ENCODE measurements at places on chromosomes 5 and 9. TPM values are rescaled to one million over a fixed set of nuclear protein-coding genes. Genes with fewer than 3 reads are reported as not detected.

The CEP120 gene
- 8.2 TPM for total RNA-seq

The ORM1 gene
- not detected for total RNA-seq

The CCNO gene
- total RNA-seq, result not detected

The CCL27 gene
- total RNA-seq, result 1.7 TPM

The ZFP62 gene
- total RNA-seq, result 27.0 TPM

The PCDHGA2 gene
- total RNA-seq, result 3.0 TPM

The PIGO gene
- 19.0 TPM for total RNA-seq

The SAXO1 gene
- 0.37 TPM for total RNA-seq

The DAB2 gene
- 1.4 TPM for total RNA-seq

DNA sequence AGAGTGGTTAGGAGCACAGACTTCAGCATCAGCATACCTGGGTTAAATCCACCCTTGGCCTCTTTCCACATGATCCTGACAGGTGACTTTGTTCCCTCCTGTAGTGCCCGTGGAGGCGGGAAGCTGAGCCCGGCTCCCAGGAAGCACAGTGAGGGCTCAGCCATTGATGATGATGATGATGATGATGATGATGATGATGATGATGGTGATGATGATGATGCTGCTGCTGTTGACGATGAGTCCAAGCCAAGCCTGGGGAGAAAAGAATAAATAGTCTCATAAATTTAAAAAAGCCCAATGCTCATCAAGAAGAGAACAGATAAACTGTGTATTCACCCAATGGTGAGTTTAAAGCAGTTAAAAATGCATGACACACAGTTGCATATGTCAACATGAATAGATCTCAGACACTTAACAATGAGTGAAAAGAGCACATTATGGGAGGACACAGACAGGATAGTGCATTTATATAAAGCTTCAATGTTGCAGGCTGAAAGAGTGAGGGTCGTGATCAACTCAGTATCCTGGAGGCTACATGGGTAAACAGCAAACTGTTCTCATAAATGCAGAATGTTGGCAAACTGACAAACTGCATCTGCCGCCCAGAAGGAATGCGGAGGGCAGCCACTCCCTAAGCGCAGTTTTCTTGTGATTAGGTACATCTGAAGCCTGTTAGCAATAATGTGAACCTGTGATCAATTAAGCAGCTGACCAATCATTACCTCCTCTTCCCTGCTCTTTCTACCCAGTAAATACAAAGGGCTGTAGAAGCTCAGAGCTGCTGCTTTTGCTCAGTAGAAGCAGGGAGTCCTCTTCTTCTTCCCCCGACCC lies 11.7 kb upstream of the CFAP157 start:
- H3K27me3 ChIP-seq, result peaks cover 16% of the 10 kb centered on the region
- no peak overlapping the region for H3K4me3 ChIP-seq
- H3K4me1 ChIP-seq, result peaks cover 7% of the 10 kb centered on the region
- H3K36me3 ChIP-seq, result peaks cover 8% of the 10 kb centered on the region
- H3K27ac ChIP-seq, result peak overlapping the region; percentile 9

DNA sequence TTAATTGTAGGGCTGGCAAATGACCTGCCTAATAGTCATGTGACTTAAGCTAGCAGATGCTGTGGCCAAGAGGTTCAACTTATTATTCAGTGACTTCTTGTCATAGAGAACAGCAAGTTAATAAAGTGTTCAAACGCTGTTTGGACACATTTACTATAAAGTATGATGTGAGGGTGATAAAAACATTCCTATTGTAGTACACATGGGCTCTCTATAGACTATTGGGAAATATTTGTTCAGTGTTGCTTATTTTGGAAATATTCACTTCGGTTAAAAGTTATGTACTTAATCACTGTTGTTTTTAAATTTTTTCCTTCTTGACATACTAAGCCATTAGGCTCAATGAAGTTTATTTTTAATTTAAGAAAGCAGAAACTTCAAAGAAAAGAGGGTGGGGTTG lies 345.0 kb downstream of the NNT start:
- no peaks in the 10 kb centered on the region for H3K4me1 ChIP-seq
- no peak overlapping the region for H3K4me3 ChIP-seq
- no peak for DNase-seq
- peaks cover 6% of the 10 kb centered on the region for H3K36me3 ChIP-seq
- no peak overlapping the region for H3K27ac ChIP-seq

DNA sequence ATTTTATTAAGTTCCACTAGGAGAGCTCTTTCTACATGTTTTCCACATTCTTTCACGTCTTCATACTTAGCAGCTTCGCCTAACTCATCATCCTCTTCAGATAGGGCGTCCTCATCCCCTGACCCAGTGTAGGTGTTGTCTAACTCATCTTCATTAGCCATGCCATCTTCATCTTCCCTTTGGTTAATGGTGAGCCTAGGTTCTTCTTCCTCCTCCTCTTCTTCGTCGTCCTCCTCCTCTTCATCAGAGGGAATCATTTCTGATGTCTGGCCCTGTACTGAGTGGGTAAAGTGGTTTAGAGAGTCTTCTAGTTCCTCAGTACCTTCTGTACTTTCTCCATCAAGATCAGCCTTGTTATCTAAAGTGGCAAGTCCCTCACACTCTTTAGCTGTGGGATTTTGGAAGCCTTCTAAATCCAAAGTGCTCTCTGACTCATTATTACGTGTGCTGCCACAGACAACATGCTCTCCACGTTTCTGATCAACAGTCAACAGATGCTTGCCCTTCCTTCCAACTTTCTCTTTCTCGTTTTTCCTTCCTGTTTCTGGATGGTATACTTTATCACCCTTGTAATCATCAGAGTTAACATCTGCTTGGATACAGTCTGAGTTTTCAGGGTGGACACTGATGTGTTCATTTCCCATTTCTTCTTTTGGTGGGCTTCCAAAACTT lies 31.1 kb downstream of the TUT7 start:
- H3K27ac ChIP-seq, result no peak overlapping the region
- no peak for DNase-seq
- H3K4me1 ChIP-seq, result no peaks in the 10 kb centered on the region
- no peaks in the 10 kb centered on the region for H3K27me3 ChIP-seq
- peaks cover 8% of the 10 kb centered on the region for H3K36me3 ChIP-seq

DNA sequence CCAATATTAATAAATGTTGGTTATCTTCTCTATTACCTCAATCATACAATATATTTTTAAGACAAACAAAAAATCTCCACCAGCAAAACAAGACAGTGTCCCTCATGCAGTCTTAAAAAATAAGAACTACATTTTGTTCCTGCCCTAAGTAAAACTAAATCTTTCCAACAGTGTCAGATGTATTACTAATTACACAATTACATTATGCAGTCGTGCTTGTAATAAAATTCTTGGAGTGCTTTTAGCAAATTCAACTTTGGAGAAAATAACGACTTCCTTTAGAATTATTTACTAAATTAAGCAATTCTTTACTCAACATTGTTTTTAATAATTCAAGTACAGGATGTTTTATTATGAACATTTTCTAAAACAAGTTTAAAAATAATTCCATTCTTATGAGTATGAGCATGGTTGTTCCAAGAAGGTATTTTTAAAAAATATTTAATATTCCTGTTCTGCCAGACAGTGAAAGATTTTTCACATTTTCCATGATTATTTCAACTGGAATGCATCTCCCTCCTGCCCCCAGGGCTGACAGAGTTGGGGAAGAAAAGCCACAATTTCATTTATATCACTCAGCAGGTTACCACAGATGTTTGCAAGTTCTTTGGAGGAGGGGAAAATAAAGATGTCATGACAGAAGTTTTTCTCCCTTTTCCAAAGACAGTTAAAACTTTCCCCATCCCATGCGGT lies 137.9 kb downstream of the FAM114A2 start:
- no peak overlapping the region for H3K27ac ChIP-seq
- no peak for DNase-seq
- no peaks in the 10 kb centered on the region for H3K36me3 ChIP-seq
- no peak overlapping the region for H3K4me3 ChIP-seq
- H3K4me1 ChIP-seq, result peaks cover 11% of the 10 kb centered on the region
- no peaks in the 10 kb centered on the region for H3K27me3 ChIP-seq

DNA sequence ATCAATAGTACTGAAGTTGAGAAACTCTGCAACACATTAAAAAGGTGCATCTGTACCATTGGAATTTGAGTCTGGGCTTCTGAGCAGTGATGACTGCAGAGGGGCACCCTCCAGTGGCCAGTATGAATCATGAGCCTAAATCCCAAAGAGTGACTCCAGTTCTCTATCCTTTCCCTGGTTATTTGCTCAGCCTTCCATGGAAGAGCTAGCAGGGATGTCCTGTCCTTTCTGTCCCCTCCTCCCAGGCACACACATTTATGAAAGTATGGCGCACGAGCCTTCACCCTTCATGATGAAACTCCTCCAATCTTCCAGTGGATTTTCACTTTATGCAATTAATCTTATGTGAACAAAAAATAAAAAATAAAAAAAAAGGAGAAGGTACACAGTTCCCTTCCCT lies 81.0 kb downstream of the ESM1 start:
- DNase-seq, result no peak
- no peak overlapping the region for H3K27ac ChIP-seq
- H3K4me1 ChIP-seq, result peaks cover 22% of the 10 kb centered on the region
- no peak overlapping the region for H3K4me3 ChIP-seq
- H3K27me3 ChIP-seq, result no peaks in the 10 kb centered on the region
- H3K36me3 ChIP-seq, result no peaks in the 10 kb centered on the region

GRCh38 chr5:151016700-151017099 lies 3.7 kb upstream of the GPX3 start:
- DNase-seq, result no peak
- H3K27ac ChIP-seq, result no peak overlapping the region
- peaks cover 6% of the 10 kb centered on the region for H3K4me1 ChIP-seq
- no peaks in the 10 kb centered on the region for H3K27me3 ChIP-seq
- H3K4me3 ChIP-seq, result no peak overlapping the region

GRCh38 chr9:134444038-134444315 lies 117.7 kb downstream of the RXRA start:
- no peak for DNase-seq
- H3K4me3 ChIP-seq, result no peak overlapping the region
- no peaks in the 10 kb centered on the region for H3K36me3 ChIP-seq
- H3K27ac ChIP-seq, result no peak overlapping the region

DNA sequence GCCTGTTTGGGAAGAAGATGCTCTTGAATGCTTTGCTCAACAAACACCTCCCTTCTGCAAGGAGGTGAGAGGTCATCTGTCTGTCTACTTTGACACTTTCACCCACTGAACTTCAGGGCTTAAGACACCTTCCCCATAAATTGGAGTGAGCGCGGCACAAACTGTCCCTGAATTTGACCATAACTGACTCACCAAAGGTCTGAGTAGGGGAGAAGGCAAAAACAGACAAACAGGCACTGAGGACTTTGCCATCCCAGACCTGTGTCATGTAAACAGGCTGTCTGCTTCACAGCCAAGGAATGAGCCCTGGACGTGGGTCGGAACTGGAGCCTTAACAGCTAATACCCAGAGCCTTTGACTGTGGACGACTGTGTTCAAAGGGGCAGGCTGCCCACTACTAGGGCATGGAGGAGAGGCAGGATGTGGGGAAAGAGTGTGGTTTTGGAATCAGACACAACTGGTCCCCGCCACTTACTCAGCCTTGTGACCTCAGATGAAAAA lies 320.9 kb upstream of the KLF4 start:
- peaks cover 3% of the 10 kb centered on the region for H3K27me3 ChIP-seq
- no peak overlapping the region for H3K4me3 ChIP-seq
- no peak for DNase-seq

- H3K27ac ChIP-seq, result no peak overlapping the region
- DNase-seq, result no peak
- no peaks in the 10 kb centered on the region for H3K36me3 ChIP-seq
Measured at GRCh38 chr5:41925555-41925951, 472 bp downstream of the FBXO4 start.

DNA sequence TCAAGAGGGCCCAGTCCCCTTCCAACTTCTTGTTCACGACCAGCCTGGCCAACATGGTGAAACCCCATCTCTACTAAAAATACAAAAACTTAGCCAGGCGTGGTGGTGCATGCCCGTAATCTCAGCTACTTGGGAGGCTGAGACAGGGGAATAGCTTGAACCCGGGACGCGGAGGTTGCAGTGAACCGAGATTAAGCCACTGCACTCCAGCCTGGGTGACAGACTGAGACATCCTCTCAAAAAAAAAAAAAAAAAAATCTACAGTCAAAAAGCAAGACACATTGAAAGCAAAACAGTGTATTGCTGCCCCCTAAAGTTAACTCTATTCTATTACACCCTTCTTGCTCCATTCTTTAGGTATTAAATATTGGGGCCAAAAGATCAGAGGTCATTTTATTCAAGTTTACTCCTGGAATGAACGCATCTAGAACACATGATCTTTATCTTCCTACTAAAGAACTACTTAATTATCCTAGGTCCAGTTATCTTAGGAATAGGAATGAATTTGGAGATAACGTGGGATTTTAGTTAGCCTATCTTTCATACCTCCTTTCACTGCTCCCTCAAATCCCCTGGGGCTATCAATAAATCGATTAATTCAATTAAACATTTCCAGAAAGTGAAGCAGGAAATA lies 2.4 kb downstream of the ATG12 start:
- H3K4me1 ChIP-seq, result peaks cover 21% of the 10 kb centered on the region
- no peak for DNase-seq
- H3K4me3 ChIP-seq, result peak overlapping the region; percentile 96
- H3K36me3 ChIP-seq, result no peaks in the 10 kb centered on the region
- no peak overlapping the region for H3K27ac ChIP-seq

DNA sequence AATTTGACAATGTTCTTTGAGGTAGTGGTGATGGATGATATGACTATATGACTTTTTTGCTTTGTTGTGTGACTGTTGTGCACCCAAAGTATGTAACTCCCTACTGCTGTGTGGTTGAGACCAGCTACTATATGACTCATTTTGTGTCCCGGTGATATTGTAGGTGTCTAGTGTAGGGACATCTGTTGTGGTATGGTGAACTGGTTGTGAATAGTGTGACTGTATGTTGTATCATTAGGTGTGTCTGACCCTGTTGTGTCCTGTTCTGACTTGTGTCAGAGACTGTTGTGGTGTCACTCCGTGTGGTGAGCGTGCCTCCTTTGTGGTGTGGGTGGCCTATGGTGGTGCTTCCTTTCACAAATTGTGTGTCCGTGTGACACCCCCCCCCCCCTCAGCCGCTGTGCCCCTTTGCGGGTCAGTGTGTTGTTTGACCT lies 11.2 kb upstream of the CXXC5 start:
- DNase-seq, result no peak
- peaks cover 68% of the 10 kb centered on the region for H3K4me1 ChIP-seq
- H3K27ac ChIP-seq, result peak overlapping the region; percentile 92
- peaks cover 19% of the 10 kb centered on the region for H3K27me3 ChIP-seq
- no peaks in the 10 kb centered on the region for H3K36me3 ChIP-seq
- peak overlapping the region; percentile 34 for H3K4me3 ChIP-seq

- H3K4me3 ChIP-seq, result no peak overlapping the region
- peaks cover 7% of the 10 kb centered on the region for H3K4me1 ChIP-seq
- DNase-seq, result no peak
- H3K27me3 ChIP-seq, result peaks cover 2% of the 10 kb centered on the region
- H3K27ac ChIP-seq, result no peak overlapping the region
- H3K36me3 ChIP-seq, result no peaks in the 10 kb centered on the region
Measured at GRCh38 chr9:120531683-120532300, 48.2 kb downstream of the CDK5RAP2 start.

- DNase-seq, result no peak
- H3K36me3 ChIP-seq, result no peaks in the 10 kb centered on the region
- peaks cover 5% of the 10 kb centered on the region for H3K4me1 ChIP-seq
- peaks cover 1% of the 10 kb centered on the region for H3K27me3 ChIP-seq
- H3K4me3 ChIP-seq, result no peak overlapping the region
Measured at GRCh38 chr9:20714442-20715415, 30.7 kb downstream of the FOCAD start.

- H3K27me3 ChIP-seq, result peaks cover 4% of the 10 kb centered on the region
- no peak for DNase-seq
- H3K27ac ChIP-seq, result no peak overlapping the region
- H3K4me3 ChIP-seq, result no peak overlapping the region
- no peaks in the 10 kb centered on the region for H3K36me3 ChIP-seq
- no peaks in the 10 kb centered on the region for H3K4me1 ChIP-seq
Measured at GRCh38 chr5:150202501-150202900, 12.6 kb downstream of the SLC6A7 start.
